ENCODE measurements at places on chromosomes 7 and 10.

DNA sequence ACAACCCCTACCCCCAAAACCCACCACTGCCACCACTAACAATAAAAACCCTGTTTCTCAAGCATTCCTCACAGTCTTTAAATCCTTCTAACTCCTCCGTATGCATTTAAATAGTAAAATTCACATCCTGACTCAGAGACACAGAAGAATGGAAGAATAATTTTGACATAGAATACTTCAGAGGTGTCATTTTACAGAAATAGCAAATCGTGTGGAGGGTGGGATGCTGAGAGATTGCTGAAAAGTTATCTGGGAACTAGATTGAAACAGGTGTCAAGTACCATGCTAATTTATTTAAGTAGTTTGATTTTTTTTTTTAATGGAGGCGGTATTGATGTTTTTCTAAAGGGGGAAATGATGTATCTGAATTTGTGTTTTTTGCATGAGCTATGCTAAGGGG, 575.2 kb upstream of the TPK1 start:
- no peak for DNase-seq

DNA sequence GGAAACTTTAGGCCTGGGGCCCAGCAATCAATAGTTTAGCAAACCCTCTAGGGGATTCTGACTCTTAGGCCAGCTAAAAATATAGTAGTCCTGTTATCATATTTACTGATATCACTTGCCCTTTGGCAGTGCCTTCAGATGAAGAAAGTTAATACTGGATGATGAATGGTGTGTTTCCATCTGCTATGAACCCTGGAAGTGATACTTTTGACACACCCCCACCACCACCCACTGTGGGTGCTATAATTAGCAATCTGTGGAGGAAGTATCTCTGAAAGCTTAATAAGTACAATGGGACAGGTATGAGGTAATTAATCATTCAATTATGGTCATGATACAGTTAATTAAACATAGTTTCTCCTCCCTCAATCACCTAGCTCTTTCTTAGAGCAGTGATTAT, 90.4 kb upstream of the LRRTM3 start:
- DNase-seq = no peak

GRCh38 chr7:74453322-74454011, at the start of gene GTF2IRD1:
GTF2IRD1 (plus strand) TSS chr7:74453906; CDS start chr7:74508081, 54,175 bp downstream.
- peak; percentile 54 for DNase-seq

DNA sequence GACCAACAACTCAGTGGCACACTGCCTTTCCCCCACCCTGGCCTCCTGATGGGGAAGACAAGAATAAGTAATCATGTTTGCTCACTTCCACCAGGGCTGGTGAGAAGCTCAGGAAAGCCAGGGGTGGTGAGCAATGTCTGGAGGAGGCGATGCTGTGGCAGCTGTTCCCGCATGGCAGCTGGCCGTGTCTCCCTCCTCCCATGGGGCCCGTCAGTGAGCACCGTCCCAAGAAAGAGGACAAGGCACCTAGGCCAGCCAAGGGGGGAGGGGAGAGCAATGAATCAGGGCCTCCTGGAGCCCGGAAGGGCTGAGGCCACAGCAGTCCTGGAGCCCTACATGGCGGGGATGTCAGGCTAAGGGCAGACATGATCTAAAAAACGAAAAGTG, 69.2 kb upstream of the INSIG1 start:
- no peak for DNase-seq

DNA sequence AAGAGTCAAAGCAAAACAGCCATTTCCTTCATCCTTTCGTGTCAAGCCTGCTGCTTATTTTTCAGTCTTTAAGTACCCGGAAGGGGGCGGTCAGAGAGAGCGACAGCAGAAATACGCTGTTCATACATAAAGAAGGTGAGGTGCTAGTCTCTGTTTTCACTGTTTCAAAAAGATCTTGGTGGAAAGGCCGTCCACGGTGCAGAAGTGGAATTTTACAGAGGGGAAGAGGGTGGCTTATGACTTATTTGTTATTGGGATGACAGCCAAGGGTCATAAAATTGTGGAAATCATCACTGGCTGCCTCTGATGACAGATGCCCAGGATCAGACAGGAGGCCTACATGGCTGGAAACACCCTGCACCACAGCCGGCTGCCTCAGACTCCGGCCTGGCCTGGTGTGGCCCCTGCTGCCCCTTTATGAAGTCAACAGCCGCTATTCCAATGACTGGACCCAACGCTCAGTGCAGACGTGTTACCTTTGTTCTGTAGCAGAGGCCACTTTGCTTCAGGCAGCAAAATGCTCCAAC, 57.0 kb downstream of the HIPK2 start:
- DNase-seq = no peak
